Stimulated activated CD8-positive, alpha-beta memory T cell treated with anti-CD3 and anti-CD28 coated beads, Interleukin-4, amount 100 ng/mL, for 24 hours (primary cell): ENCODE measurements at places on chromosomes 6 and 20.

DNA sequence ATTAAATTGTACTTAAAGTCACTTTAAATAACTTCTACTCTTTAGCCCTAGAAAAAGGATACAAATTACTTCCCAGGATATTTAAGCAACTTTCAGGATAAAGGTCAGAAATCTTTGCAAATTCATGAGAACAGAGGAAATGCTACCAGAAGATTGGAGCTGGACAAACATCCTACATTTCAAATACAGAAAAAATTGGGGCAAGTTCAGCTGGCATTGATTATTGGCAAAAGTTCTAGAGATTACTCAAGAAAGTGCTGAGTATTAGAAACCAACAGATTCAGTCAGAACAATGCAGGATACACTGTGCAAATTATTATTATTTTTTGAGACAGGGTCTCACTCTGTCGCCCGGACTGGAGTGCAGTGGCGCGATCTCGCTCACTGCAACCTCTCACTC, 6.0 kb downstream of the SLC22A23 start:
- no peak for DNase-seq

GRCh38 chr6:27078734-27079357, 168.7 kb upstream of the PRSS16 start:
- DNase-seq, result peak; percentile 7

DNA sequence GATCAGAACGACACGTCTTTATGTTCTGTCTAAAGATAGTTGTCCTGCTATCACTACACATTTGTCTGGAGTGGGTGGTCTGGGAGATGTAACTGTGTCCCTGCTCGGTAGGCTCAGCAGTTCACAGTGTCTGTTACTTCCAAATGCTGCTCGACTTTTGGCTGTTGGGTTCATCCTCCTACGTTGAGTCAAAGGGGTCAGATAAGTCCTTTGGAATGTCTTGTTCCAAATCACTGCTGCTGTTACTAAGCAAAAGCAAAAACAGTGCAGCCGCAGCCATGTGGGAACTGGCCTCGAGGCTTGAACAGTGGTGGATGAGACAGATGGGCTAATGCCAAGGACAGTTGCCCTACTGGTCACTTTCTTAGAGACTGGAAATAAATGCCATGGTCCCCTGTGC, 272.2 kb upstream of the MAP3K7 start:
- no peak for DNase-seq

DNA sequence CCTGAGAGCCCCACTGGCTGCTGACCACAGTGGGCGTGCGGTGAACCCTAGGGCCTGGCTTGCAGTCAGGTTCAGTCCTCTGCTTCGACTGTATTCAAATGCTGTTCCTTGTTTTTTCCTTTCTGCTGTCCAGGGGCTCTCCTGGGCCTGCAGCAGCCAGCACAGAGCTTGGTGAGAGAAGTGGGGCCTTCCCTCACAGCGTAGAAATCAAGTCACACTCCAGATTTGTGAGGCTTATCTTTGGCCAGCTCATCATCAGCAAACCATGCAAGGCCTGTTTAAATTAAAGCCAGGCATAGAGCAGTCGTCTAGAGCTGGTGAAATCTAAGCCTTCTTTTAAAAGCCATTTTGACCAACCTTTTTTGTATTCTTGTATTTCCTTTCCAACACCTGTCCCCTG, 8.4 kb downstream of the FAM120B start:
- no peak for DNase-seq

GRCh38 chr6:156634951-156635371, 142.2 kb upstream of the ARID1B start:
- DNase-seq, result no peak

DNA sequence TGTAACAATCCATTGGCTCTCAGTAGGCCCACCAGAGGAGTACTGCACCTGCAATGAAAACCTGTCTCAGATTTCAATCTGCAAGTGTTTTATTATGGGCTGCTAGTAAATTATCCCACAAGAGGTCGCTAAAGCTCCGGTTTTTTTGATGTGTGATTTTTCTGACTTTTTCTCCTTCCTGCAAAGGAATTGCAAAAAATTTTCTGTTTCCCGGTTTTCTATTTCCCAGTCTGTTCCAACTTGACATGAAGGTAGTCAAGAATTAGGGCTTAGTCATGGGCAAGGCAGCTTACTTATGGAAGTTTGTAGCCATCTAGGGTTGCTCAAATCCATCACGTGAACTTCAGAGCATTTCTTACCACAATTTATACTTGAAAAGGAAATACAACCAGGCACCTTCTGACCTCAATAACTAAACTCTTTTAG, 38.5 kb upstream of the AHI1 start:
- DNase-seq, result no peak

DNA sequence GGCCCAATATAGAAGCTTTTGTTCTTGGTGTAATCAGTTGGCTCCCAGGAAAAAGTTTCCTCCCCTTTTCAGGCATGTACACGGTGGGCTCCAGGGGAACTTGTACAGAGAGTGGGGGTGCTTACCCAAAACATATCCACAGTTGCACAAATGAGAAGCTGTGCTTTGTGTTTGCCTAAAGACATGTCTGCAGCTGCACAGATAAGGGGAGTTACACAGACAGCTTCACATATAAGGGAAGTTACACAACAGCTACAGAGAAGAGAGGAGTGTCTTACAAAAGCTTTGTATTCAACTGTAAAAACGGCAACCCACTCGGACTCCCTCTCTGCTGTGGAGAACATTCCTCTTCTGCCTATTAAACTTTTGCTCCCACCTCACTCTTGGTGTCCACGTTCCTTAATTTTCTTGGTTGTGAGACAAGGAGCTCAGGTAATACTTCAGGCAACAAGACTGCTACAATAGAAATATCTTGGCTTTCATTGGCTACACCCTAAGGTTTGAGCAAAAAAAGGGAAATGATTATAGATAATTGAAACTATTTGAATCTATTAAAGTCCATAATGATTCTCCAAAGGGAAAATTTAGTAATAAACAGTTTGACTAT, 7.4 kb upstream of the PNRC1 start:
- no peak for DNase-seq

- DNase-seq, result no peak
Observed at GRCh38 chr6:91708534-91708933, 1121.7 kb upstream of the MAP3K7 start.

- no peak for DNase-seq
Observed at GRCh38 chr6:116456927-116457326, 4.2 kb upstream of the CALHM6 start.

DNA sequence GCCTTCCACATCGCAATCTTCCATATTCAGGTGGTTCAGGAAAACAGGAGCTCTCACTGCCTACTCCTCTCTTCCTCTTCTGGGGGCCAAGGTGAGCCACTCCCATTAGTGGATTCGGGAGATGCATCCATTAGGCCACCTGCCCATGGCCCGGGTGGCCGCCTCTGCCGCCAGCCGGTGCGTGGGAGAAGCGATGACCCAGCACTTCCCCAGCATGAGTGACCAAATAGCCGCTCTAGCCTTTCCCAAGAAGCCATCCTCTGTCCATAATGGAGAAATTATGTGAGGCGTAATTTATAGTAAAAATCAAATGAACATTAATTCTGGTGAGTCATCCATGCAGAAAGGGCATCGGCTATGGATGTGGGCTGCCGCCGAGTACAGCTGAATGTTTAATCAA, 39.4 kb downstream of the GNAS-AS1 start:
- DNase-seq, result no peak

GRCh38 chr20:1939270-1939595, 44.0 kb downstream of the SIRPA start:
- no peak for DNase-seq

GRCh38 chr20:14644306-14645097, 307.1 kb upstream of the FLRT3 start:
- no peak for DNase-seq

- DNase-seq, result no peak
Observed at GRCh38 chr6:133820208-133820607, 68.7 kb upstream of the TCF21 start.

GRCh38 chr6:27518881-27519795, 46.2 kb upstream of the ZNF184 start:
- DNase-seq, result peak; percentile 36

DNA sequence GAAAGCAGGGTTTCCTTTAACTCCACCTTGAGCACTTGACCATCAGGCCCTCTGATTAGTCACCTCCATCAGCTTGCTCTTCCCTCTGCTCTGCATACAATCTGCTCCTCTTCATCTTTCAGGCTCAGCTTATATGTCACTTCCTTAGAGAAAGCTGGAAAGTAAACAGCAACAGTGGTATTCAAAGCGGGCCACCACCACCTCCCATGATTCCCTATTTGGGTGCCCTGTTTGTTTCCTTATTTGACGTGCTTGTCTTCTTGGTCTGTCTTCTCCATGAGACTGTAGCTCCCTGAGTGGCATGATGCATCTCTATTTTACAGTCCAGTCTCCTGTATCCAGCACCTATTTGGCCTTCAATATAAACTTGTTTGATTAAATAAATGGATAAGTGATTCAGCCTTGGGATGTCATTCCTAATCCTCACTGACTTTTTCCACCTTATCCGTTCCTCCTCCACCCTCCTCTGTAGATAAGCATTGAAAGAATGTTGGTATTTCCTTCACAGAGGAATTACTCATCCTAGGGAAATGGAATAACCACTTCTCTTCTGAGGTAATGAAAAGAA, 102.8 kb upstream of the SGK1 start:
- DNase-seq, result no peak

DNA sequence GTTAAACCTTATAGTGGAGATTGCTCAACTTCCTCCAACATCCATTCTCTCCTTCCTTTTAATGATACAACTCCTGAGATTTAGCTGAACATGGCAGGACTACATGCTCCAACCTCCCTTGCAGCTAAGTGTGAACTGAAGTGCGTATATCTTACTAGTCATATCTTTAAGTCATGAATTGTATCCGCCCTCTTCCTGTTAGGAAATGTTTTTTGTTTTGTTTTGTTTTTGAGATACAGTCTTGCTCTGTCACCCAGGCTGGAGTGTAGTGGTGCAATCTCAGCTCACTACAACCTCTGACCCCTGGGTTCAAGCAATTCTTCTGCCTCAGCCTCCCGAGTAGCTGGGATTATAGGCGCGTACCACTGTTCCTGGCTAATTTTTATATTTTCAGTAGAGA, 8.8 kb upstream of the OSTM1 start:
- DNase-seq, result no peak

DNA sequence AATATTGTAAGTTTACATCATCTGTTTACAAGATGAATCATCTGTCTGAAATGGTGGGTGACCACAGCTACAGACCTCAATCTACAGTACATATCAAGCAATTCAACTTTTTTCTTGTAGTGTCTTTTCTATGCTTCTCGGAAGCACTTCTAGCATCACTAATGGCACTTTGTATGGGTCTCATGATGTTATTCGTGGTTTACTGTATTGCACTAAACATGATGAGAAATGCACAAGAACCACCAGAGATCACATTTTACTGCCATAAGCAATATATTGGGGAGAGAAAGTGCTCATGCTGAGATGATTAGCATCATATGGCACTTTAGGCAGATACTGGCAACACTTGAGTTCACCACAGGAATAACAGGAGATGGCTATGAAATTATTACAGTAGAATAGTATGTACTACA, 15.4 kb upstream of the BTBD3 start:
- no peak for DNase-seq
